ENCODE measurements at places on chromosomes 3 and 15. TPM values are rescaled to one million over a fixed set of nuclear protein-coding genes. Genes with fewer than 3 reads are reported as not detected.

DNA sequence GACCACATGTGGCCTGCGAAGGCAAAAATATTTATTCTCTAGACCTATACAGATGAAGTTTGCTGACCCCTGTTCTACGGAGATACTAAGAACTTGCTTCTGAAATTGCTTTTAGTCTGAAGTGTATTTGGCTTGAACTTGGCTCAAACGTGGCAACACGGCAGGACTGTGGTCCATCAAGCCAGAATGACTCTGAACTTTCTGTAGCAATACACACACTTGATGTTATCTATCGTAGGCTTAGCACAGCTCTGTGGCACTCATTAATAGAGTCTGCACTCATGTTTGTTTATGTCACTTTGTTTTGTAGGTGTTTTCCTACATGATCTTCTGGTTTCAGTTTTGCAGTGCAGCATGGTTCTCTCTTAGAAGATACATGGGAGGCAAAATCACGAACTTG lies 298.1 kb downstream of the ADAMTS17 start:
- no peak for DNase-seq

GRCh38 chr3:138213398-138214085 lies 26.4 kb downstream of the ARMC8 start:
- no peak for DNase-seq

DNA sequence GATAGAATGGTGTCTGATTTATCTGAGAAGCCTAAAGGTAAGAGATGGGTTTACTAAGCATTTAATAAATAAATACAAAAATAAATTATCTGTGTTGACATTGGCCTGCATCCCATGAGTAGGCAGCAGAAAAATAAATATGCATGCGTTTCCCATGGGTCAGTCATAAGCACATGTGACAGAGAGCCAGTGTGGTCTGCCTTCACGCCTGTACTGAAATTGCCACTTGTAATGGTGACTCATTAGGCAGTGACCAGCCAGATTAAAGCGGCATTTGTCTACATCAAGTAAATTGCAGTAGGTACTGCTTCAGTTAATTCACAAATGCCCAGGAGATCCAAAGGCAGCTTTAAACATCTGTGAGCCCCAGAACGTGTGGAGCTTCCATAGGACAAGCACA lies 399.6 kb downstream of the NAALADL2 start:
- DNase-seq: peak; percentile 45

DNA sequence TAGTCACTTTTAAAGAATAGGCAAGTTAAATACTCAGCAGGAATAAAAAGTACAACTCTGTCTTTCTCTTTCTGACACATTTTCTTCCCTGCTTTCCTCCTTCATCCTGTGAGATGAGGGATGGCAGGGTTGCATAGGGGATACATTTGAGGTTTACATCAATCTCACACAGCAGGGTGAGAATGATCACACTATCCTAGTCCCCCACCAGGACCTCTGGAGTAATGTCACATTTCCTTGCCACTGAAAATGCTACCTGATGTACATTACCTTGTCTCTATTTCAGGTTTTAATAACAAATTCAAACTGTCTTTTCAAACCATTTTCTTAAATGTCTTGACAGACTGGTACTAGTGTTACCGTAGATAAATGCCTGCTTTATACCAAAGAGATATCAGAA lies 816.9 kb downstream of the FHIT start:
- DNase-seq: no peak

GRCh38 chr3:64039332-64039731 lies 16.0 kb upstream of the PSMD6 start:
- DNase-seq: no peak

- DNase-seq: peak; percentile 6
These were observed 210.6 kb upstream of the GADL1 start for GRCh38 chr3:31105011-31105410.

GRCh38 chr15:51237816-51238215 lies 100.6 kb downstream of the CYP19A1 start:
- DNase-seq: no peak

- DNase-seq: peak; percentile 76
These were observed 94.5 kb upstream of the ADAMTSL3 start for GRCh38 chr15:83559310-83559966.

GRCh38 chr3:16511681-16512434 lies 1.6 kb downstream of the RFTN1 start:
- peak; percentile 80 for DNase-seq

- peak; percentile 98 for DNase-seq
These were observed 220.9 kb upstream of the NANOGP8 start for GRCh38 chr15:35305946-35306345.

GRCh38 chr3:177174607-177175170 lies 22.6 kb downstream of the TBL1XR1 start:
- no peak for DNase-seq

DNA sequence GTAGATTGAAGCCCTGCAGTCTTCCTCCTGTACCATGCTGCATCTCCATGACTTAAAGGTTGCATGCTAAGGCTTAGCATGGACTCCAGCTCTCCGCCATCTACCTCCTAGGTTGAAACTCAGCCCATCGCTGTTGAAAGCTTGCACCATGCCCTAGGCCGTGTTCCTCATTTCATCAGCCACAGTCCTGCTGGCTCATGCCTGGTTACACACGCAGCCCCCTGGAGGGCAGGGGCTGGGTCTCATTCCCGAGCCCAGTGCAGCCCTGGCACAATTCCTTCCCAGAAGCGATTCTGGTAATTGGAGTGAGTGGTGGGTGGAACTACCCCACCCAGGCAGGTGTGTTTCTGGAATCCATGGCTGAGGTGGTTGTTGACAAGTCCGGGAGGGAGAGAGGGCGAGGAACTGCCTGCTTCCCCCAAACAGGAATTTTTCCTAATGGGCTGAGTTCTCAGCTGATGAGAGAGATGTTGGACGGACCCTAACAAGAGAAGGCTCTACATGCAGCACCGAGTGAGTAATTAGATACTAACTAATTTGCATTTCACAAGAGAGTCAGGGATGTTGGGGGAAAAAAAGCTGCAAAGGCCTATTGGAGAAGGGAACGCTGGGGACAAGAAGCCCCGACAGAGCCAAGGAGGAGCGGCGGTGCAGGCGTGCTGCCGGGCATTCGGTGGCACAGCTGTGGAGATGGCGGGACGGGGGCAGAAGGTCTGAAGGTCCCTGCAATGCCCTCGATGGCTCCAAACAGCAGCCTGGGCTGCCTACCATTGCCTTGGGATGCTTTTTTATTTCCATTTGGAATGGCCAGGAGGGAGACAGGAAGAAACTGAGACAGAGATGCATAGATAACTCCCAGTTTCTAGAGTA lies 92.3 kb upstream of the TLE3 start:
- DNase-seq: no peak

- DNase-seq: peak; percentile 3
These were observed 24.9 kb downstream of the STAC start for GRCh38 chr3:36405190-36405589.

DNA sequence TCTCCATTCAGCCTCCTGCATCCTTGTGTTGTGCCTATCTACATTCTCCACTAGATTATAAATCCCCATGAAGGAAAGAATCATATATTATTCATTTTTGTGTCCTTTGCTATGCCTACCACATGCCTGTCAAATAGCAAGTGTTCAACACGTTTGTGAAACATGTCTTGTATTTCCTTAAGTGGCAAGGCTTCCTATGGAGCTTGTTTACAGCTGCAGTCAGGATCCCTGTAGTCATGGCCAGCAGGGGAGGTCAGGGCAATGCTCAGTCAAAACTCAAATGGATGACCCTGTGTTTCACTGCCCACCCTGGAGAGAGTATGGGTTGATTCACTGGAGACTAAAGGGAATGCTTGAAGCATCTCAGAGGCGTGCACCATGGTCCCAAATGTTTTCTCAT lies 191.7 kb upstream of the ATP11B start:
- no peak for DNase-seq

DNA sequence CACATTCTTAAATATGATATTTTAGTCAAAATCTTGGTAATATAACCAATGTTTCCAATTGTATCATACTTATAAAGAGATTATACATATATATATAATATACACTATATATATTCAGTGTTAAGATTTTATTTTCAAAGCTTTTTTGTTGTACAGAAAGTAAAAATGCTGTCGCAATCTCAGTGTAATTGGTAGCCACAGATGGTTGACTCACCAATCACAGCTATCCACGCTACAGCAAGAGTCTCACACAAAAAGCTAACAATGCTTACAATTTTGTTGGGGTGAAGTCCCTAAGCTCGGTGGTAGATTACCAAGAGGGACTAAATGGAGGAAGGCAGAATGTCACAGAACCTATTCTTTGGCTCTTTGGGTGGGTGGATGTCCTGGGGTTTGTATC lies 16.9 kb upstream of the CFAP161 start:
- DNase-seq: no peak

- DNase-seq: no peak
These were observed 62.9 kb downstream of the PTPRG start for GRCh38 chr3:61624300-61624699.

DNA sequence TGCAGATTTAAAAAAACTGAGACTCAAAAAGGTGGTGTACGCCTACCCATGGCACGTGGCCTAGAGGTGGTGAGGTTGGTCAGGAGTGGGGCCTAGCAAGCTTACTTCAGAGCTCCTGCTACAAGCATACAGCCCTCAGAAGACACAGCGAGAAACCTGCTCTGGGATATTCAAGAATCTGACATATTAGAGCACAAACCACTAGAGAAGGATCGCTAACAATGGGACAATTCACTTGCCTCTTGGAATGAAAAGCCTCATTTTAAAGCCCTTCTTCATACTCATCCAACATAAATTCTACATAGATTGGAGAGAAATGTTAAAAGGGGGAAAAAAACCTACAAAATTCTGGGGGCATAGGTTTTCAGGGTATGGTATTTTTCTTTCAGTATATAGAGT lies 118.0 kb upstream of the ARHGEF3 start:
- DNase-seq: no peak

- peak; percentile 80 for DNase-seq
These were observed 65.8 kb downstream of the SMARCC1 start for GRCh38 chr3:47715928-47716327.

- no peak for DNase-seq
These were observed 317.1 kb downstream of the MEX3B start for GRCh38 chr15:81728726-81729125.

- DNase-seq: no peak
These were observed 419.8 kb upstream of the AZI2 start for GRCh38 chr3:28768439-28768838.

- peak; percentile 18 for DNase-seq
These were observed 630.1 kb upstream of the KCNMB2 start for GRCh38 chr3:177906126-177906511.

DNA sequence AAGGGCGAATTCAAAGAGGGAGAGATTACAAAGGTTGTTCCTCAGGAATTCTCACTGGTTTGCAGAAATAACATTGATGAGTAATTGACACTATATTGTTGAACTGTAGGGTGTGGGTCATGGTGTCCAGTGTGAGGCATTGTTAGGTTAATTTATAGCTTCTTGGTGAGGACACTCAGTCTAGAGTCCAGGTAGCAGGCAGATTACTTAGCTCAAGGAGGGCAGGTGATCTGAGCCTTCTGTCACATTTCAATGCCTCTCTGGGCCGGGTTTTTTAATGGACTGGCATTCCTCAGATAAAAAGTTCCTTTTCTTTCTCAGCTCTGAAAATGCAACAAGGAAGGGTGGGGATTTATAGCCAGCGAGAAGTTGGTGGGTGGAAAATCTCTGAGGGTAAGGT lies 194.2 kb upstream of the PROK2 start:
- no peak for DNase-seq

DNA sequence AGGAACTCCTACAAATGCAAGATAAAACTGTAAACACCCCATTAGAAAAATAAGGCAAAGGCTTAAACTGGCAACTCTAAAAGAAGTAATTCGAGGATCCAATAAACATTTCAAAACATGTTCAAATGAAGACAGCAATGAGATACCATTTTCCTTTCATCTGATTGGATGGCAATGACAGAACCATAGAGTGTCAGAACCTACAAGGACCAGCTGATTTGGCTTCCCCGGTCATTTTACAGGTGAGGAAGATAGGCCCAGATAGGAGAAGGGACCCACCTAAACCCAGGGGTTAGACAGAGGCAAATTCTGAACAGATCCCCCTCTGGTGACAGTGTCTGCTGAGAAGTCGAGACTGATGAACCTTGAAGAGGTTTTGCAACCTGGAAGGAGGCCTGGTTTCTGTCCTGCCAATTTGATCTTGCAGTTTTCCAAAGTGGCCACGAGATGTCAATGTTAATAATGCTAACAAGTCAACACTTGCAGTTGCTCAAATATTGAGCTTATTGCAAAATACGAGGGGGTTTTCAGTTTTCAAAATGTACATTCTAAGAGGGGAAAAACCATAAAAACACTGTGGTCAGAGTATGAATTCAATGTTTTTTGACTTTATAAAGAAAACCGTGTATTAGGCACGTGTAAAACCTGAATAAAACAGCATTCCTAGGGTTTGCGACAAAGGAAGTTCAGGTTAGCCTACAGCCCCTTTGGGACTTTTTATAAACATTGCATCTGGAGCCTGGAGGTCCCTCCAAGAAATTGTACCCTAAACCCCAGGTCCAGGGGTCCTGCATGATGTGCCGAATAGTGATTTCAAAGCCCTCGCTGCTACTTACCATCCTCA lies 21.5 kb downstream of the CFAP161 start:
- DNase-seq: peak; percentile 59

DNA sequence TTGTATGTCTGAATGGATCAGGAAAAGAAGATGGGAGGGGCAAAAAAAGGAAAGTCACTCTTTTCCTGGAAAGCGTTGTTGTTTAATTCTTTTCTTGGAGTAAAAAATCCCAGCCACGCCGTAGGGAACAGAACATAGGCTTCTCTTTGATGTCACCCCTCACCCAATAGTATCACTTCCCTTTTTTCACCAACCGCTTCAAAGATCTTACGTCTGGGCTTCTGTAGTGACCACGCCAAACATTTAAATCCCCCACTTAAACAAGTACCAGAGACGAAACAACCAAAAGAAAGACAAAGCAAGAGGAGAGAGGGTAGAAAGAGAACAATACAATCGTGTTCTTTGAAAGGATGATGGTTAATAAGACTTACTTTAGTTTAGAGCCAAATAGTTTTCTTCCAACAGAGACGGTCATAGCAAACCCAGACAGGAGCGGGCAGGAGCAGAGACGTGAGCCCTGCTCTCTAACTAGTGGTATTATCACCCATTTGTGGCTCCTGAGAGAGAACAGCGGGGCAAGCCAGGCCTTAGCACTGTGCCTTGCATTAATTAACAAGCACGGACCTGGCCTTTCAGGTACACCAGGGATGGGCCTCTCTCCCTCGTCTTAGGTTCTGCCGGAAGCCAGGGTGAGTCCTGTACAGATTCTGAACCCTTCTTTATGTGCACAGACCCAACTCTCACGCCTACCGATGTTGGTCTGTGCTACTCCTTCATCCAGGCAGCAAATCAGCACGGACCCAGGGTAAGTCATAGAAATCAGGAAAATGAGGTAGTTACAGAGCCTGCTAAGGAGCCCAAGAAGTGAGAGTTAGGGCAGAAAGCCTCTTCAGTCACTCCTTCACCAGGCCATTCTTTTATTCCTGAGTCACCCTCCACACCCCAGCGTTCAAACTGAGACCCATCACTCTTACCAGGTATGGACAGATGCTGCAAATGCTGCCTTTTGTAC lies 28.2 kb upstream of the BCL6 start:
- DNase-seq: no peak

- no peak for DNase-seq
These were observed 5.1 kb downstream of the PDCD10 start for GRCh38 chr3:167729591-167729990.

The ACOX2 gene
- 0.60 TPM for total RNA-seq

The GPR171 gene
- not detected for total RNA-seq

The UBAP1L gene
- 2.6 TPM for total RNA-seq

The SAMMSON gene
- not detected for total RNA-seq

The ZDHHC23 gene
- total RNA-seq: 20.6 TPM

The SEMA6D gene
- 0.44 TPM for total RNA-seq

The ACKR2 gene
- 4.8 TPM for total RNA-seq

The OSTN gene
- total RNA-seq: not detected

The DNAJA4 gene
- total RNA-seq: 1.6 TPM

The HYPK gene
- 4.4 TPM for total RNA-seq

Measured in lung microvascular endothelial cell (primary cell).